ENCODE measurements at places on chromosomes 2 and 18.

- no peak for DNase-seq
Observed at GRCh38 chr2:118929059-118929458, 12.9 kb upstream of the MARCO start.

DNA sequence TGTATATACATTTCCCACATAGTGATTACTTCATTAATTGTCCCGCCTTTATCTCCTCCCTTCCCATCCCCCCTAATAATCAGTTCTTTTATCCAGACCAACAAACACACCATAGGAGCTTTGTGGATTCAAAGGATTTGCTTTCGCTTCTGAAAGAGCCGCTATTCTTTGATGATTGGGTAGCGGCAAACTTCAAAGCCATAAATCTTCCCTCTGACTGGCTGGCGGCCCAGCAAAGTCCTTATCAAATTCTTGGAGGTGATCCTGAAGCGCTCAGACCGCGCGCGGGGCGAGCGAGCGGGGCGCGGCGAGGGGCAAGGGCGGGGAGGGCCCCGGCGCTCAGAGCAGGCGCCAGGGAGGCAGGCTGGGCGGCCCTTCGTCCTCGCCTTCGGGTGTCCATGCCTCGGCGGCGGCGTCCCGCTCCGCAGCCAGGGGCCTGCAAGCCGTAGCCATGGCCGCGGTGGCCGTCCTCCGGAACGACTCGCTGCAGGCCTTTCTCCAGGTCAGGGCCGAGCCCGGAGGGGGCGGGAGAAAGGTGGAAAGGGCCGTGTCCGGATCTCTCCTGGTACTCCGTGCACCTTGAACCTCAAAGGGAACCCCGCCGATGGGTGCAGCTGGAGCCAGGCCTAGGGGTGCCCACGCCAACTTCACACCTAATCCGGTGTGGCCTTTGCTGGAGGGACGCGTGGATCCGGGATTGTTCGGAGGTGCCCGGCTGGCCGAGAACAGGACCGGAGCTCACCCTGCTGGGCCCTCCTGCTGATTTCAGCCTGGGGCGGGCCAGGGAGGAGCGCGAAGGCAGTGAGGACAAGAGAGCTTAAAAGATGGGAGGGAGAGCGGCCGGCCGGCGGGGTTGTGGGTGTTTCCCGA is at the start of gene SP5:
TSS of gene SP5 (plus strand) at position 276 of the 870 bp plus-strand sequence. CDS start at position 452, 176 bp downstream.
- no peak for DNase-seq

DNA sequence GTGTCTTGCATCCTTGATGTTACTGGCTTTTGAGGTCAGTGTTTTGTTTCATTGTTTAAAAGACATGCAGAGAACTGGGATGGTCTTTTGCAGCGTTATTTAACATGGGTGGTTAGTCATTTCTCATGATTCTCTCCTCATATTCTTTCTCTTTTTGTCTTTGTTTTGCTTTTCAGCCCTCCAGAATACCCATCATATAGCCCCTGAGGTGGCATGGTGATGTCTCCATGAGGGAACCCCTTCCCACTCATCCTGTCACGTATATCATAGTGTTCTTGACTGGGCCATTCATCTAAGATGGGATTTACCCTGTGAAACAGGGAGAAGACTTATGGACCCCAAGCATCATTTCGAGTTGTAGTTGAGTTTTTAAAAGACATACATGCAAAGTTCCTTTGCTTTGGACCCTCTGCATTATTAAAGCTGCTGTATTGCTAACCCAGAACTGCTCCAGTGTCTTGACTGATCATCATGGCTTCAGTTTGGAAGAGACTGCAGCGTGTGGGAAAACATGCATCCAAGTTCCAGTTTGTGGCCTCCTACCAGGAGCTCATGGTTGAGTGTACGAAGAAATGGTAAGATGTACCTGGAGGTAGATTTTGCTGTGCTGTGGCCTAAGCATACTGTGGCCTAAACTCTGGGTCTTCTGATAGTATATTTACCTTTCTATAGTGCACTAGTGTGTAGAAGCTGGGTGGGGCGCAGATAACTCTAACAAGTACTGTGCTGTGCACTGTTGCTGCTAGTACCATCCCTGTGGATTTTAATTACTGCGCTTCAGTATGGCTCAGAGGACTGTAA is 1.4 kb downstream of the EHBP1 start:
- DNase-seq = no peak

GRCh38 chr2:198062826-198063225 is 258.4 kb downstream of the PLCL1 start:
- DNase-seq = no peak

Measured in activated CD8-positive, alpha-beta memory T cell treated with anti-CD3 and anti-CD28 coated beads for 1 hour (primary cell).